ENCODE measurements at places on chromosomes 7 and 10.

DNA sequence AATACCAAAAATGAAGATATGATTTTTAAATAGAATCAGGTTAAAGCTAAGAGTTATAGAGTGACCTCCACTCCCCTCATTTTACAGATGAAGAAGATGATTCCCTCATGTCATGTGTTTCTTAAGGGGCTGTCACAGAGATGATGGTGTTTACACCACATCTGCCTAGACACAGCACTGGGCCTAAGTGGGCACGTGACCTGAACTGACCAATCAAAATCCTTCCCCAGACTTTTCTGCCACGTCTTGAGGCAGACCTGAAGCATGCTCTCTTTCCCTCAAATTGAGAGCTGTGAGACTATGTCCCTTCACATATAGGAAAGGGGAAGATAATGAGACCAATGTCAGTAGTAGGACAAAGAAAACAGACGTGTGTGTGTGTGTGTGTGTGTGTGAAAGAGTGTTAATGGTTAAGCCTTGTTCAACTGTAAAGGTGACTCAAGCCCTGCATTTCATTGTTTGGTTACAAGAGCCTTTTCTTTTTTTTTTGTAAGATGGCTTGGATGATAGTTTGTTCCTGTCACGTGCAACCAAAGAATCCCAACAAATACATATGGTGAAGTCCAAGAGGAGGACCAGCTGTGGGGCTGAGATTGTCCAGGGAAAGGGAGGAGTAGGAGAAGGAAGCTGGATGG, 172.8 kb upstream of the AOAH start:
- DNase-seq: no peak

- no peak for DNase-seq
Observed at GRCh38 chr10:90051053-90051452, 349.7 kb downstream of the KIF20B start.

DNA sequence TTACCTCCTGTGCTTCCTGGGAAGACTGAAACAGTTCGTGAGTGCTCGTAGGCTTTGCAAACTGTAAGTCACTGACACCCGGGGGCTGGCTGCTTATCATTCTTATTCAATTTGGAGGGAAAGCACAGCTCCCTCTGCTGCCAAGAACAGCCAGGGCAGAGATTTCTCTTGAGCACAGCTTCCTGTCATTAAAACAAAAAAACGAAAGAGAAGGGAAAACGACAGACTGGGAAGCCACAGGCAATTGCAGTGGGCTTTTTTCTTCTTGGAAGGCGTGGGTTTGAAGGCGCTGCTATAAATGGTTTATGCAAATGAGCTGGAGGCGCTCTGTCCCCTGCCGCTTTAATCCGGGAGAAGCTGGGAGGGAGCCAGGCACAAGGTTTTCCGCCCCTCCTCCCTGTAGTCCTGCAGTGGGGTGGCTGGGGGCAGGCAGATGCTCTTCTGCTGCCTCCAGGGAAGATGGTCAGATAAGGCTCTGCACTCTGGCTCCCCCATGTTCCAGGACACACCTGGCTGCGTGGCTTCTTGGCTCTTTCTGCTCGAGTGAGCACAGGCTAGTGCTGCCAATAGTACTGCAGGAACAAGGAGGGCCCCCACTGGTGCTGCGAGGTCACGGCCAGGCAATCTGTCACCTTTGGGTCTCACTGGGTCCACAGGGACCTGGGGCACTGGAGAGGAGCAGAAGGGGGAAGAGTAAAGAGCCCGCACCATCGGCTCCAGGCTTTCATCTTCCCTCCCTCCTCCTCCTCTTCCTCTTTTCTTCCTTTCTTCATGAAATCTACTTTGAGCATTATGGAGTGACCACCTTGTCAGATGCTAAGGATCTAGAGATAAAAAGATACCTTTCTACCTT, 49.5 kb downstream of the NEURL1 start:
- DNase-seq: peak; percentile 30

GRCh38 chr7:83476511-83477050, 172.4 kb downstream of the SEMA3E start:
- no peak for DNase-seq

Data from CD4-positive, alpha-beta T cell treated with Interleukin-1 beta for 1 hour (primary cell).